NCI-H2029 treated with DMSO at 0.1 percent for 48 hours (cell line): ENCODE measurements at places on chromosomes 5 and 9.

DNA sequence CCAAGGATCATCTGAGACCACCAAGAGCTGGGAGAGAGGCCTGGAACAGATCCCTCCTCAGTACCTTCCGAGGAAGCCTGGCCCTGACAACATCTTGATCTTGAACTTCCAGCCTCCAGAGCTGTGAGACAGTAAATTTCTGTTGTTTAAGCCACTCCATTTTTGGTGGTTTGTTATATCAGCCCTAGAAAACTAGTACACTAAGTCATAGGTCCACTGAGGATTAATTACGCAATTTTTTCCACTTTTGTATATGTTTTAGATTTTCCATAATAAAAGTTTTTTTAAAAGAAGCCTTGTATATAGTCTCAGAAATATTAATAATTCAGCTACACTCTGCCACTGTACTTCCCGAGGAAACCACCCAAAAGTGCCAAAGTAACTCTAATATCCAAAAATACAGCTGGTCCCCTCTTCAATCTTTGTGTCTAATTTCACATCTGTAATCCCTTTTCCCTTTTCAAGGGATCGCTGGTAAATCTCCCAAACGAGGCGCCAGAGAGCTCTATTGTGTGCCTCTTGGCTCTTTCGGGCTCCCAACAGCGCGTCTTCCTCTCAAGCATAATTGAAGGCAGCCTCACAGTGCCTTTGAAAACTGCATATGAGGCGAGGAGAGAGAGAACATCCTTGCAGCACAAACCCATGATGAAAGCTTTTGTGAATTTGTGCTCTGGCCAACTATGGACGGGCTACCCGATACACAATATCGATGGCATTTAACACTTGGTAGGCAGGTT is 32.7 kb downstream of the PRUNE2 start:
- DNase-seq: no peak

- DNase-seq: no peak
Observed at GRCh38 chr5:10140195-10140973, 109.3 kb downstream of the ATPSCKMT start.

DNA sequence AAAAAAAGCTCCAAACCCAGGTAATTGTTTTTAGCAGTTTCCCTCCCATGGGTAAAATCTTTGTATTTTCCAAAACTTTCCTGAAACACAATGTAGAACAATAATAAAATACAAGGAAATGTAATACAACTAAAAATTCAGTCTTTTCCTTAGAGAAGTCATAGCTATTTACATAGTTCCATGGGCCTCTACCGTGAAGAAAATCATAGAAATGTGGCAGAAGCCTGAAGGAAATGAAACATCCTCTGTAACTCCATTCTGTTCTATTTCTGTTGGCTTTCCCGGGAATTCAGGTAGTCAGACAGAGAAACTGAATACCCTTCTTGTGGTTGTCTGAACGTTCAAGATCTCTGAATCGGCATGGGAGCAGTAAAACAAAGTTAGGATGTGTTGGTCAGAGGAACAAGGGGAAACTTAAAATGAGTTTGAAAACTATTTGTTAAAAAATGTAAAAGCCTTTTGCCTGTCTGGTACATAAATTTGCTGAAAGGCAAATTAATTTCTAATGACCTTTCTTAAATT is 202.4 kb upstream of the ZNF608 start:
- DNase-seq: no peak

GRCh38 chr5:77213601-77214000 is 3.1 kb downstream of the PDE8B start:
- DNase-seq: no peak

DNA sequence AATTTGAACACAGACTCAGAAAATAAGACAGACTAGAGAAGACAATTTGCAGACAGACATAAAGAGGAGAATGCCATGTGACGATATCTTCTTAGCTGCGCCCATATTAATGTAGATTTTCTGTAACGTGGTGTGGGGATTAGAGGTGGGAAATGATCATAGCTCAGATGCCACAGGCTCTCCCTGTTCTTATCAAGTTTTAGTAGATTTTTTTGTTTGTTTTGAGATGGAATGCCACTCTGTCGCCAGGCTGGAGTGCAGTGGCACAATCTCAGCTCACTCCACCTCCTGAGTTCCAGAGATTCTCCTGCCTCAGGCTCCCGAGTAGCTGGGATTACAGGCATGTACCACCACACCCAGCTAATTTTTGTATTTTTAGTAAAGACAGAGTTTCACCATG is 59.4 kb downstream of the VPS13A start:
- no peak for DNase-seq
